Cardiac septum (tissue), 1 donor: ENCODE measurements at places on chromosomes 16 and 17.

DNA sequence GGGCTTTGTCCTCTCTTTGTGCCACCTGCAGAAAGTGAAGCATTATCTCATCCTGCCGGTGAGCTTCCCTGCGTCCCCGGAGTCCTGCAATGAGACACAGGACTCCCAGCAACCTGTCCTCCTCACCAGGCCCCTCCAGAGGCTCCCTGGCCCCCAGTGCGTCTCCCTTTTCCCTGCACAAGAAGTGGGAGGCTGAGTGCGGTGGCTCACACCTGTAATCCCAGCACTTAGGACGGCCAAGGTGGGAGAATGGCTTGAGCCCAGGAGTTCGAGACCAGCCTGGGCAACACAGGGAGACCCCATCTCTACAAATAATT is 8.4 kb downstream of the GRB7 start:
- no peak for DNase-seq

GRCh38 chr16:20904507-20905081 is 4.0 kb downstream of the LYRM1 start:
- no peak for DNase-seq

GRCh38 chr17:77746393-77746792 is 212.1 kb upstream of the TNRC6C start:
- peak; percentile 59 for DNase-seq

GRCh38 chr16:89827383-89828198 is 684 bp upstream of the SPIRE2 start:
- no peak for DNase-seq

DNA sequence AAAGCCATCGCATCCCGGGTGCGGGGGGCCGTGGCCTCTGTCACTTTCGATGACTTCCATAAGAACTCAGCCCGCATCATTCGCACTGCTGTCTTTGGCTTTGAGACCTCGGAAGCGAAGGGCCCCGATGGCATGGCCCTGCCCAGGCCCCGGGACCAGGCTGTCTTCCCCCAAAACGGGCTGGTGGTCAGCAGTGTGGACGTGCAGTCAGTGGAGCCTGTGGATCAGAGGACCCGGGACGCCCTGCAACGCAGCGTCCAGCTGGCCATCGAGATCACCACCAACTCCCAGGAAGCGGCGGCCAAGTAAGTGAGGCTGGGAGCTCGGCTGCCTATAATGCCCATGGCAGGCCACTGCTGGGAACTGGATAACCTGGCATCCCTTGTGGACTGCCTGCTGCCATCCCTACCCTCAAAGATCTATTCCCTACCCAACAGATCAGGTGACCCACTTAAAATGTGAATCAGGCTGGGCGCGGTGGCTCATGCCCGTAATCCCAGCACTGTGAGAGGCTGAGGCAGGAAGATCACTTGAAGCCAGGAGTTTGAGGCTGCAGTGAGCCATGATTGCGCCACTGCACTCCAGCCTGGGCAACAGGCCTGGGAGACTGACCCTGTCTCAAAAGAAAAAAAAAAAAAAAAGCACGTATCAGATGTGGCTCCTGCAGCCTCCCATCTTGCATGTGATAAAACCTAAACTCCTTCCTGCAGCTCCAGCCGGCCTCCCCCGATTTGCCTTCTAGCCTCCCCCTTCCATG is 18.3 kb downstream of the CDIPT start:
- DNase-seq = no peak

DNA sequence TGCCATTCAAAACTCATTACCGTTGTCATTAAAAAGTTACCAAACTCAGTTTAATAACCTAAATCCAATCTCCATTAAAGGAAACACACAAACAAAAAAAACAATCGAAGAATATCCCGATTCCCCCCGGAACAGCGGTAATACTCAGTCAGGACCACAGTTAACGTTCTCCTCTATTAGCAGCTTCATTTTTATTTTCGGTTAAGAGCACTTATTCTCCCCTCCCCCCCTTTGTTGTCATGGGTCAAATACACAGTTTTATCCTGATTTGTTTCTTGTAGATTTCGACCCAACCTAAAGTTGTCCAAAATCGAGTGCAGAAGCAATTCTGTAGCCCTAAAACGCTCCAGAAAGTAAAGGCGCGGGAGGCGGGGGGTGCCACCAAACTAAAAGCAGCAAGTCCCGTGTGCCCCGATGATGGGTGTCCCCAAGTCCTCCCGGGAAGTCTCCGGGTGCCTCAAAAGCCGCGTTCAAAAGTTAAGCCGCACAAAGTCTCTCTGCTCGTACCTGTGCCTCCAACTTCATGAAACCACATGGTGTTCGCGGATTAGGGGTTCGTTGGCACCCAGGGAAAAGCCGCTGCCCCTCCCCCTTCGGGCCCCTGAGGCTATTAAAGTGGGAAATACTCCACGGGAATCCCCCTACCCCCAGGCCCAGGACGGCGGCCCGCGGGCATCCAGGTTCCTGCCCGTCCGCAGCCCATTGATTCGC is 996 bp downstream of the SUMO2 start:
- DNase-seq = no peak

GRCh38 chr16:66603537-66604375 is 748 bp upstream of the CMTM3 start:
- no peak for DNase-seq

- no peak for DNase-seq
Observed at GRCh38 chr17:57782647-57783337, 37.7 kb upstream of the CCDC182 start.

GRCh38 chr16:1036166-1036565 is 36.4 kb upstream of the SSTR5 start:
- DNase-seq = no peak

GRCh38 chr16:76900285-76901263 is 290.4 kb upstream of the MON1B start:
- DNase-seq = no peak

GRCh38 chr17:2374549-2375285 is 26.1 kb downstream of the MNT start:
- no peak for DNase-seq

GRCh38 chr17:3502466-3502865 is 26.7 kb downstream of the ASPA start:
- no peak for DNase-seq

GRCh38 chr16:20042848-20043247 is 30.8 kb downstream of the GPR139 start:
- DNase-seq = no peak

GRCh38 chr16:75086688-75087374 is 29.7 kb downstream of the LDHD start:
- no peak for DNase-seq

DNA sequence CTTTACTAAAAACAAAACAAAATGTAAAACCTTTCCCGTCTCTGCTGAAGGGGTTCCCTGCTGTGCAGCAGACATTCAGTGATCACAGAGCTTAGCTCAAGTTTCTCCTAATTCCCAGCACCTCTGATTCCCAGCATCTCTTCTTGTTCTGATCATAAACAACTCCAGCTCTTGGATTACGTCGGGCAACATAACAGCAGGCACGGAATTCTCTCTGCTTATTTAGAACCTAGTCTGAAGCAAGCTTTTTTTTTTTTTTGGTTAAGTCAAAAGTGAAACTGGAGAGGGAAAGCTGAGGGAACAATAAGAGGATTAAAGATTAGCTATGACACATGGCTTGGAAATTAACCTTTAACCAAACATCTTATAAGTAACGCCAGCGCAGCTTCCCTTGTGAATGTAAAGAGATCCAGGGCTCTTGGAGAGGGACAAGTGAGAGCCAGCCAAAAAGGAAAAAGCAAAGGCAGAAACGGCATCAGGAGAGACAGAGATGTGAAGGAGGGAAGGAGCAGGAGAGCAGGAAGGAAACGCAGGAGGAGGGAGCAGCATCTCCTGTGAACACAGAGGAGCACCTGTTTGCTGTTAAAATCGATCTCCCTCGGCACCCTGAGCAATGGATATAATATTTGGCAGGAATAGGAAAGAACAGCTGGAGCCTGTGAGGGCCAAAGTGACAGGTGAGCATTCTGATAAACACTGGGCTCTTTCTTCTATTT is at the start of gene BCO1:
Gene BCO1, plus strand, starts transcription at position 394 of the 716 bp plus-strand sequence. Its CDS starts 220 bp downstream, at position 614.
- no peak for DNase-seq

GRCh38 chr16:2531371-2531695 is at the start of gene CEMP1:
CEMP1 (minus strand) TSS chr16:2531408; CDS start chr16:2531073, 335 bp downstream.
- DNase-seq = peak; percentile 75

- DNase-seq = no peak
Observed at GRCh38 chr17:4109449-4109848, 33.4 kb downstream of the ZZEF1 start.

DNA sequence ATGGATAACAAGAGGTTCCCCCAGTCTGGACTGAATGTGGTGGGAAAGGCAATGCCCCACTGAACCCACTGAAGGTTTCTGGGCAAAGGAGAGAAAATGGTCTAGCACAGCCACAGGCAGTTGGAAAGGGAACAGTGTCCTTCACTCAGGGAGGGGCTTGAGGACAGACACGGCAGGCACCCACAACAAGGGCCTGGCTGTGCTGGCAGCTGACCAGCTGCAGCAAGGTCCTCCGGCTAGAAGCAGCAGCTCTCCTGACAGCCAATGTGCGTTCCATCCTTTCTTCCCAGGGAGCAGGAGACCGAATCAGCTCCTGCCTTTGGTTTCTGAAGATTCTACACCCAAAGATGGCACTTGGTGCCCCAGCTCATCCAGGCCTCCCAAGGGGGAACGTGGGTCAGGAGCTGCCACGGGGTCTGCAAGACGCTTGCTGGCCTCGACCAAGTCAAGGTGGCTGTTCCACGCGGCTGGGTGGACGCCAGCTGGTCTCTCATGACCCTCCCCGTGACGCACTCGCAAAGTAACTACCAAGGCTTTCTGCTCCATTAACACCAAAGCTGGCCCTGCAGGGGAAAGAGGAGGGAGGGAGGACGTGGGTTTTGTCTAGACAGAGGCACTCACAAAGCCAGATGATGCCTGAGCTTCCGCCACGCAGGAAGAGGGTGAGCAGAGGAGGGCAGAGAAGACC is 11.1 kb downstream of the ABR start:
- no peak for DNase-seq

DNA sequence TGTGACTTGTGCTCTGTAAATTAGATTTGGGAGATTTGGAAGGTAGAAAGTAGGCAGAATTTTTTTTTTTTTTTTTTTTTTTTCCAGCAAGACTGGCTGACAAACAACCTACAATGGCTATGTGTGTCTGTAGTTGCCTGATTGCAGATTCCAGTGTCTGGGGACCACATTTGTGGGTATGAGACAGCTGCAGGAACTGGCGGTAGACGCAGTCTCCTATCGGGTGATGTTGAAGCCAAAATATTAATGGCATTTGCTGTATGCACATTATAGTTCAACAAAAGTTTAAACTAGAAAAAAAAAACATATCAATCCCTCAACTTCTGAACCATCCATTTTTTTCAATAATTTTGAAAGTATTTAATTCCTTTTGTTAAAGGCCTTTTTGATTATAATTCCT is 665.2 kb downstream of the TOX3 start:
- DNase-seq = no peak

DNA sequence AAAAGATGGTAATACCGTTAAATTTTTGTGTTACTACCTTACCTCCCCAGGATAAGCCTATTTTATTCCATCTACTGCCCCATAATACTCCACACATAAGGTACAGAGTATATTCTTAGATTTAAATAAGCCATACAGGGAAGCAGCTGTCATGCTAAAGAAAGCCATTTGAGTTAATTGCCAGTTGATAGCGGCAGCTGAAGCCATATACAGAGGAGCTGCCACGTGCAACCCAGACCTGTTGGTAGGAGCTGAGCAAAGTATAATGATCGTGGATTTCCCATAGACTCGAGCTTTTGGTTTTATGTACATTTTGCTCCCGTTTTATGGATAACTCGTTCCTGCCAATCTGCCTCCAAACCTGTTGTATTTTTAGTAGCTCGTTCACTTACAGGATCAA is 12.0 kb downstream of the CPSF4L start:
- peak; percentile 2 for DNase-seq

DNA sequence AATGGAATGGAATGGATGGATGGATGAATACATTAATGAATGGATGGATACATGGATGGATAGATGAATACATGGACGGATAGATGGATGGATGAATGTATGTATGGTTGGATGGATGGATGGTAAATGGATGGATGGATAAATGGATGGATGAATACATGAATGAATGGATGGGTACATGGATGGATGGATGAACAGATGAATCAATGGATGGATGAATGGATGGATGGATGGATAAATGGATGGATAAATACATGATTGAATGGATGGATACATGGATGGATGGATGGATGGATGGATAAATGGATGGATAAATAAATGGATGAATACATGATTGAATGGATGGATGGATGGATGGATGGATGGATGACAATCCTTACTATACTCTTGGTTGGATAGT is 26.0 kb downstream of the TMC5 start:
- no peak for DNase-seq

DNA sequence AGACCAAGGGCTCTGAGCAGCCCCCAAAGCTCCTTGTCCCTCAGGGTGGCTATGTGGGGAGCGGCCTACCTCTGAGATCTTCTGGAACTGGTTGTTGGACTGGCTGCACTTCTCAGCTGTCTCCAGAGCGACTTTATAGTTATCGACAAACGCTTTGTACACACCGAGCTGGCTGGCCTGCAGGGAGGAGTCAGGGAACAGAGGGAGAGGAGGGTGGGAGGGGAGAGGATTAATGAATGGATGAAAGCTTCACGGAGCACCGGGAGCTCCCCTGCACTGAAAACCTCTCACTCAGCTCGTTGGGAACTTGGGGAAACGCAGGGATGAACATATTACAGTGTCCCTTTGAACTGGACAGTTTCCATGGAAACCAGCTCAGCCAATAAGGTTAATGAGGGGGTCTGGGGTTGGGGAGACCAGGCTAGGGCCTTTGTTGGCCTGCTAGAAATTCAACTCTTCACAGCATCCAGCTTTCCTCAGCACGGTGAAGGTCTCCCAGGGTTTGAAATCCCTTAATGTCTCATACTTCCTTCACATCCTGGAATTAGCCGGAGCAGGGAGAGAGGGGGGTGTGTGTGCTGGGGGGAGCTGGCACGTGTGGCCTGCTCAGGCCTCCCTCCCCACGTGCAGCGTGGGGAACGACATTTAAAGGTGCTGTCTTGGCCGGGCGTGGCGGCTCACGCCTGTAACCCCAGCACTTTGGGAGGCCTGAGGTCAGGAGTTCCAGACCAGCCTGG is 86.7 kb downstream of the TIMM22 start:
- DNase-seq = no peak

DNA sequence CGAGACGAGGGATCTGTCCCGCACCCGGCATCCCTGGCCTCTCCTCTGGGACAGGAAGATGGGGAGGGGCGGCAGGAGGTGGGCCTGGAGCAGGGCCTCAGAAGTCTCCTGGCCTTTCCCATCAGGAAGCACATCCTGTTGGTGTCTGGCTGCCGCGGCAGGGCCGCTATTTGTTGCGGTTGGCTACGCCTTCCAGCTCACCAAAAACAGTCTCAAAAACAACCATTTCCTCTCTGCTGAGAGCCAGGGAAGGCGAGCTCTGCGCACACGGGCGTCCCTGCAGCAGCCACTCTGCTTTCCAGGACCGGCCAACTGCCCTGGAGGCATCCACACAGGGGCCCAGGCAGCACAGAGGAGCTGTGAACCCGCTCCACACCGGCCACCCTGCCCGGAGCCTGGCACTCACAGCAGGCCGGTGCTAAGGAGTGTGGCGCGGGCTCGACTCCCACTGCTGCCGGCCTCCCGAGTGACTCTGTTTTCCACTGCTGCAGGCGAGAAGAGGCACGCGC is at the start of gene TMEM204:
Gene TMEM204, plus strand, starts transcription at position 224 of the 509 bp plus-strand sequence. CDS start 610 bp downstream, outside the sequence.
- DNase-seq = peak; percentile 88
